ENCODE measurements at places on chromosomes 7 and 10.

- no peak for DNase-seq
These were observed 436.4 kb upstream of the LRGUK start for GRCh38 chr7:133690740-133691139.

GRCh38 chr10:110115784-110116520 lies 91.5 kb upstream of the MXI1 start:
- DNase-seq = no peak

GRCh38 chr10:121800146-121800545 lies 127.7 kb downstream of the ATE1 start:
- no peak for DNase-seq

GRCh38 chr10:59087486-59087885 lies 89.0 kb upstream of the PHYHIPL start:
- DNase-seq = no peak

- DNase-seq = no peak
These were observed 56.7 kb upstream of the SDK1 start for GRCh38 chr7:3244241-3244814.

GRCh38 chr7:157151626-157152339 lies 13.1 kb downstream of the UBE3C start:
- no peak for DNase-seq

DNA sequence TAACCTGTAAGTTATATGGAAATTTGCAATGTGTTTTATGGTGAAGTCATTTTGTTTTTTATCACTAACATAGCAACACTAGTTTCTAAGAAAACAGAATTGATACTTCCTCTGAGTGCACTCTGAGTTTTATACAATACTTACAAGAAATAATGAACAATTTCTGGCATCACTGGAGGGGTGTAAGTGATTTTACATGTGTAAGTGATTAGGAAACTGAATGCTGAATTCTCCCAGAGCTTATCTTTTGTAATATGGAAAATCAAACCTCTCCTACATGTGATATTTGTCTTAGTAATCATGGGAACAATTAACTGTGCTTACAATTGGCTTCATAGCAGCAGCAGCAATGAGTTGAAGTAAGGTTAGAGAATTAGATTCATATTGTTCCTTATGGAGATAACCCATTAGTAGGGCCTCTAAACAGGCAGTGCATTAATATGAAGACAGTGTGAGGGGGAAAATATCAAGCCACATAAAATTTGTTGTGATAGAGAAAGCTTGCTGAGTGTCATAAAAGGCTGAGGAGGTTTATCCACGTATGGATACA lies 37.4 kb downstream of the SEMA3C start:
- no peak for DNase-seq

DNA sequence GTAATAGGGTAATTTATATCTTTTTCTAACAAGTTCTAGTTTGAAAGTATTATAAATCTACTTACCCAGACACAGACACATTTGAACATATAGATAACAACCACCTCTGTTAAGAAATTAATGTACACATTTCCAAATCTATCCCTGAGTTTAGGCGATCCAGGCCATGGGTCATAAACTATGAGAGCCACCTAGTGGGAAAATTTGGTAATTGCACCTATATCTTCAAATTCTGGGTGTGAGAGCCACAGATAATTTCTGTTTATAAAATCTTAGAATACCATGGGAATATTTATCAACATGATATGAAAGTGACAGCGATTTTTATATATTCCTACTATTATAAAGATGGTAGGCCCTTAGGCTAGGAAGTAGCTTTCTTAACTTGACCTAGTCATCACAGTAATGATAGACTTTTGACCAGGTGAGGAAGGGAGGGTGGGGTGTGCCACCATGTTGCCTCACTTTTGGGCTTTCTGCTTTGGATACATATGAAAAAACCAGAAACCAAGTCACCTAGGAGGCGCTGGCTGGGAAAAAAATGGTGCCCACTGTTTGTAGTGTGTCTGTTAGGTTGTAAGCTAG lies 8.0 kb upstream of the EPHA1 start:
- DNase-seq = no peak

GRCh38 chr10:79904671-79905321 lies 44.1 kb downstream of the SFTPD start:
- peak; percentile 51 for DNase-seq

DNA sequence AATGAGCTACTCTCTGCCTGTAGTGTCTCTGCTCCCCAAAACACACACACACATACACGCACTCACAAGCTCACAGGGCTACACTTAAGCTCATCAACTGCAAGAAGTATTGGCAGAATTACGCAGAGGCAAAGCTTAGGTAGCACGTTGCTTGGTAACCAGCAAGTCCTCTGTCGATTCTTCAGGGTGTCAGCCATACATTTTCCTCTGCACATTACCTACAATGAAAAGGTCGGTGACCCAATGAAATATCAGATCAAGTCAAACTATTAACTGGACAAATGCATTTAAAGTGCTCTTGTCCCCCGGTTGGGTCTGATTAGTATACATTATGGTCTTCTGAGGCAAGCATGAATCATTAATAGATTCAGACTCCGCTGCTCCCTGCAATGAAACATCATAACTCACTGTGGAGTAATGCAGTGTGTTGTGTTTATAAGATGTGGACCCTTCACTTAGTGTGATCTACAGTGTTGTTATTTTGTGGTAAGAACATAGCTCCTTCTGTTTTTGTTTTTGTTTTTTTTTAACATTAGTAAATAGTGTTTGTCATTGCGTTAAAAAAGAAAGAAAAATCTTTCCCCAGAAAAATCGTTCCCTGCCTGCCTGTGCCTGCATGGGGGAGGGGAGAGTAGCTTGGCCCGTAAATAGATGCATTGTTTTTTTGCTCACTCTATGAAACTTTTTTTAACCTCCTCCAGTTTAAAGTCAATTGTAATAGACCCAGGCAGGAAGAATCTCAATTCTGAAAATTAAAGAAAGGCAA lies 325.5 kb downstream of the SFMBT2 start:
- no peak for DNase-seq

GRCh38 chr7:20351901-20352300 lies 21.2 kb downstream of the ITGB8 start:
- no peak for DNase-seq

Data from neural crest cell (in vitro differentiated cells).